Mesendoderm (in vitro differentiated cells): ENCODE measurements at places on chromosomes 7 and 10.

- DNase-seq, result no peak
Measured at GRCh38 chr7:102810916-102811315, 62.1 kb downstream of the FAM185A start.

GRCh38 chr7:157295338-157295737 lies 41.5 kb upstream of the DNAJB6 start:
- DNase-seq, result no peak

- DNase-seq, result no peak
Measured at GRCh38 chr10:35364808-35365207, 28.5 kb downstream of the CCNY start.

DNA sequence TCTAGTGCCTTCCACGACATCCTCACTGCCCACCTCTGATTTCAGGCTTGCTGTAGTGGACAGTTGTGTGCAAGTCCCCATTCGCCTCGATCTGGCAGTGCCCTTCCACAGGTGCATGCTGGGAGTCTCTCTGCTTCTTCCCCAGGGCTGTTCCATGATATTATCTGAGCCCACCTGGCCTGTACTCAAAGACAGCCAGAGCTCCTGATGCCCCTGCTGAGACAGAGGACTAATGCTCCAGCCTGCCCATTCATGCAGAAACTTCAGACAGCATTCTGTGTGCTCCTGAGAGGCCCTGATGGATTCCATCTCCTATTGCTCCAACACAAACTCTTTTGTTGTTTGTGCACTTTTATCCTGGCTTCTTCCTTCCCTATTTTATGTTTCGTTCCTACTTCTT lies 164.8 kb upstream of the PRSS58 start:
- DNase-seq, result no peak

- DNase-seq, result no peak
Measured at GRCh38 chr7:156363751-156364150, 276.8 kb upstream of the RNF32 start.

DNA sequence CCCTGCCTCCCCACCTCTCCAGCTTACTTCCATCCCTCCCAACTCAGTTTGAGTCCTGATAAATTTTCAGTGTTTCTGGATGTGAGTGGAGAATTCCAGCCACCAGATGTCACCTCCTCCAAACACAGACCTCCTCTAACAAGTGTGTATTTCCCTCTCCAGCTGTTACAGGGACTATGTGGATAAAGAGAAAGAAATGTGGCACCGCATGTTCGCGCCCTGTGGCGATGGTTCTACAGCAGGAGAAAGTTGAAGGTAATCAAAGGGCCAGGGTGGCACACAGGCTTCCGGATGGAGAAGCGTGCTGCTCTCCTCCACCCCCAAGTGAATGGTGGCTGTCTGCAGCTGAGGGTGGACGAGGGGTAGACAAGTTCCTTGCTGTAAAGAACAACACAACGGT lies 14.7 kb downstream of the FKBP6 start:
- peak; percentile 93 for DNase-seq

GRCh38 chr10:13528875-13529713 lies at the start of gene BEND7:
Gene BEND7 (minus strand): TSS chr10:13529014. CDS start chr10:13528533, 481 bp downstream.
- peak; percentile 26 for DNase-seq
